Aorta (tissue), 5 donors: ENCODE measurements at places on chromosomes 16 and 17. TPM values are rescaled to one million over a fixed set of nuclear protein-coding genes. Genes with fewer than 3 reads are reported as not detected.
A peak's percentile ranks its signal among the peaks of the same experiment; 100 is the strongest.

The CACNB1 gene
- 1.9 TPM for polyA plus RNA-seq

The TLCD2 gene
- 2.7 TPM for polyA plus RNA-seq

The PCGF2 gene
- polyA plus RNA-seq = 32.8 TPM

The SDR42E2 gene
- 0.10 TPM for polyA plus RNA-seq

DNA sequence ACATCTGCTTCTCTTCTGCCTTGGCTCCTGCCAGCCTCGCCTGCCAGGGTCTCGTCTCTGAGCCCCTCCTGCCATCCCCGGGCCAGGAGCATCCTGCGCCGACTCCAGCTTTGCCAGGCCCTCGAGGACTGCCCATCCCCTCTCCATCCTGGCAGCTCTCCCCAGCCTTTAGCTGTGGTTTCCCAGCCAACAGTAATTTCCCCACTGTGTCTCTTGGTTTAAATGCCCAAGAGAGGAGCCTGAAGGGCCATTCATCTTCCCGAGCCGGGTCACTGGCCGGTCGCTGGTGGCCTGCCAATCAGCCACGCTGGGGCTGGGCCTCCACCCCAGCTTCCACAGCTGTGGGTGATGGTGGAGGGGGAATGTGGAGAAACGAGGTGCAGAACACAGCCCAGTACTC lies 47.8 kb downstream of the MRC2 start:
- H3K4me1 ChIP-seq = no peaks in the 10 kb centered on the region
- H3K27ac ChIP-seq = no peak overlapping the region
- peaks cover 4% of the 10 kb centered on the region for H3K36me3 ChIP-seq
- peak; percentile 80 for DNase-seq

DNA sequence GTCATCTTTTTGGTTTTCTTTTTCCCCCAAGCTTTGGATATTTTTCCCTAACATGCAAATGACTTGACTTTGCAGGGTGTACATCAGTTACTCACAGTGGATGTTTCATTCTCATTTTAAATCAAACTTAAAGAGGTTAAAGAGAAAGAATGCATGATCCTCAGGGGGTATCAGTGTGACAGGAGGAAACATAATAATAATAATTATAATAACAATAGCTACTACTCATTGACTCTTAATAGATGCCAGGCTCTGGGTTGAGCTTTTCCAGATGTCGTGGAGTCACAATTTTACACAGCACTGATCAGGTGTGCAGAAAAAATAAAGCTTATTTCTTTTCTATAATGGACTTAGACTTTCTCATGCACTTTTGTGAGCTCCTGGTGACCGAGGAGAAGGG lies 157.2 kb upstream of the CACNG3 start:
- DNase-seq = no peak
- no peak overlapping the region for H3K4me3 ChIP-seq
- H3K36me3 ChIP-seq = no peaks in the 10 kb centered on the region
- H3K27me3 ChIP-seq = no peaks in the 10 kb centered on the region
- H3K4me1 ChIP-seq = no peaks in the 10 kb centered on the region

- no peaks in the 10 kb centered on the region for H3K4me1 ChIP-seq
- H3K27me3 ChIP-seq = no peaks in the 10 kb centered on the region
- no peak for DNase-seq
Observed at GRCh38 chr16:80754476-80754875, 49.9 kb downstream of the CDYL2 start.

DNA sequence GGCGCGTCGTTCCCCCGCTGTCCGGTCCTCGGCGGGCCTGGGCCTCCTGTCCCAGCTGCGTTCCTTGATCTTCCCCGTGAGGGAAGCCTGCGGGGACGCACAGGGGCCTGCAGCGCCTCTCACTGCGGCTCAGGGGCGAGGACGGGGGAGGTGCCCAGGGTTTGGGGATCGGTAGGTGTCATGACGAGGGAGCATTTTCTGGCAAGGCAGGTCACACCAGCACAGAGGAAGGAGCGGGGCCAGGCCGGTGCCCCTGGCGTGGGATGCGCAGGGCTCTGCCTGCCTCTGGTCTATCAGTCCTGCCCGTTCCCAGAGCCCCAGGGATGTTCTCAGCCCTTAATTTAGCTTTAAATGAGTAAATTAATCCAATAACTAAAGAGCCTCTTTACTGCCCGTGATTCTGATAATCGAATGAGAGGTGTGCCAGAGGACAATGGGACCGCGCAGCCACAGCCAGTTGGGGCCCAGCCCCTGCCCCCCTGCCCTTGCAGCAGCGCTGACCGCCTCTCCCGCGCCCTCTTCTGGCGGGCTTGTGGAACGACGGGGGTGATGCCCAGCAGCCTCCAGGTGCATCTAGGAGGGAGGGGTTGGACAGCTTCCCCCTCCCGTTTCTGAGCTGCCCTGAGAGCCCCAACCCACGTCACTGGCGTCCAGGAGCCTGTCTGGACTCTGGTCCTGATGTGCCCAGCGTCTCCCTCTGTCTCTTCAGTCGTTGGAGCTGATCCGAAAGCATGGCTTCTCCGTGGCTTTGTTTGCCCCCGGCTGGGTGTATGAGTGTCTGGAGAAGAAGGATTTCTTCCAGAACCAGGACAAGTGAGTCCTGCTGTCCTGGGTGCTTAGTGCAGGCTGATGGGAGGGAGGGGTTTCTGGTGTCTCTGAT lies 7.9 kb downstream of the ENGASE start:
- DNase-seq = no peak
- no peaks in the 10 kb centered on the region for H3K4me1 ChIP-seq
- no peak overlapping the region for H3K4me3 ChIP-seq
- H3K36me3 ChIP-seq = peaks cover 4% of the 10 kb centered on the region
- H3K27ac ChIP-seq = no peak overlapping the region

DNA sequence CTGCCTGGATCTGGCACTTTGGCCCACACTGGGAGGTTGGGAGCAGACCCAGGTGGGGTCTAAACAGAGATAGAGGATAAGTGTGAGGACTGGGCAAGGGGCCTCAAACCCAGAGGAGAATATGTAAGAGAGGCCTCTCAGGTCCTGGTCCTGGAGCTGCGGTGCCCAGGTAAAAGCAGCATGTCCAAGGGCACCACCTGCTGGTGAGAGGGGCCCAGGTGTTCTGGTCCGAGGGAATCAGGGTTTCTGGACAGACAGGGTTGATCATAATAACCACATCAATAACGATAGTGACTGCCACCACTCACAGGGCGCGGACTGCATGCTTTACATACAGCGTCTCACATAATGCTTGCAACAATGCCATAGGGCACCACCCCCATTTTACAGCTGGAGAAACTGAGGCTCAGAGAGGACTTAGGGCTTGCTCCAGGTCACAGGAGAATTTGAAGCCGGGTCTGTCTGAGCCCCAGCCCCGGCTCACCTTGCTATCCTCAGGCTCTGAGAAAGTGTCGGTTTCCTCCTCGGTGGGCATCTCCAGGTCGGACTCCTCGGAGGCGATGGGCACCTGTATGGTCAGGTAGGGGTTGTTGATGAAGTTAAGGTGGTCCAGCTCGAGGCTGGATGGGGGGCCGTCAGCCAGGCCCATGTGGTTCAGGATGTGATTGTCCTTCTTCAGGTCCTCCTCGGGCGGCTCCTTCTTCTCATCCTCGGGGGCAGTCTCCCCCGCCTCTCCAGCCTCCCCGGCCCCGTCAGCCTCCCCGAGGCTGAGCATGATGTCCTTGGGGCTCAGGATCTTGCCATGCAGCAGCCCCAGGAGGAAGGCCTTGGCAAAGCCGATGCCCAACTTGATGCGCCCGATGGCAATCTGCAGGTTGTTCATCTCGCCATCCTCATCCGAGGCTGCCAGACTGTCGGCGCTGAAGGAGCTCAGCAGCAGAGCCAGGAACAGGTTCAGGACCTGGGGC lies 19.1 kb upstream of the CD79B start:
- no peaks in the 10 kb centered on the region for H3K27me3 ChIP-seq
- DNase-seq = no peak
- no peaks in the 10 kb centered on the region for H3K4me1 ChIP-seq

GRCh38 chr17:36481829-36482228 lies 4.7 kb upstream of the ZNHIT3 start:
- no peaks in the 10 kb centered on the region for H3K27me3 ChIP-seq
- DNase-seq = no peak
- no peak overlapping the region for H3K4me3 ChIP-seq
- H3K4me1 ChIP-seq = no peaks in the 10 kb centered on the region
- H3K27ac ChIP-seq = no peak overlapping the region

- H3K27me3 ChIP-seq = no peaks in the 10 kb centered on the region
- no peaks in the 10 kb centered on the region for H3K36me3 ChIP-seq
- H3K27ac ChIP-seq = no peak overlapping the region
- no peaks in the 10 kb centered on the region for H3K4me1 ChIP-seq
- no peak for DNase-seq
- H3K4me3 ChIP-seq = no peak overlapping the region
Observed at GRCh38 chr17:57309479-57309878, 53.2 kb downstream of the MSI2 start.

- H3K27me3 ChIP-seq = no peaks in the 10 kb centered on the region
- H3K27ac ChIP-seq = no peak overlapping the region
- no peak overlapping the region for H3K4me3 ChIP-seq
- no peaks in the 10 kb centered on the region for H3K36me3 ChIP-seq
- no peak for DNase-seq
Observed at GRCh38 chr17:38728290-38728831, 1.8 kb upstream of the CISD3 start.

DNA sequence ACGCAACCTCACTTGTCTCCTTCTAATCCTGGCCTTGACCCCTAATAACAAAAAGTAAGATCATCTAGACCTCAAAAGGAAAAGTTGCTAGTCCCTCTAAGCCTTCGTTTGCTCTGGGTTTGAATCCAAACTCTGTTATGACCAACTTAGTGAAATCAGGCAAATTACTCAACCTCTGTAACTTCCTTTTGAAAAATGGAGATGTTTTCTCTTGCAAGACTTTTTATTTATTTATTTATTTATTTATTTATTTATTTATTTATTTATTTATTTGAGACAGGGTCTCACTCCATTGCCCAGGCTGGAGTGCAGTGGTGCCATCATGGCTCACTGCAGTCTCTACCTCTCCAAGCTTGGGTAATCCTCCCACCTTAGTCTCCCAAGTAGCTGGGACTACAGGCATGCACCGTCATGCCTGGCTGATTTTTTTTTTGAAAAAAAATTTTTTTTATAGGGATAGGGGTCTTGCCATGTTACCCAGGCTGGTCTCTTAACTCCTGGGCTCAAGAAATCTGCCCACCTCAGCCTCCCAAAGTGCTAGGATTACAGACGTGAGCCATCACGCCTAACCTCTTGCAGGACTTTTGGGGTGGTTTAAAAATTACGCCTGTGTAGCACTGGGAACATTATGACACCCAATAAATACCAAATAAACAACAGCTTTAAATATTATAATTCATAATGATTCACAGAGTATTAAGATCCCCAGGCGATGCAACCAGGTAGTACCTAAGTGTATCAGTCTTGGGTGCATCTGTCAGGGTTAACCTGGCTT lies 63.4 kb downstream of the PITPNC1 start:
- H3K27ac ChIP-seq = no peak overlapping the region
- H3K4me3 ChIP-seq = no peak overlapping the region
- no peak for DNase-seq
- no peaks in the 10 kb centered on the region for H3K27me3 ChIP-seq

DNA sequence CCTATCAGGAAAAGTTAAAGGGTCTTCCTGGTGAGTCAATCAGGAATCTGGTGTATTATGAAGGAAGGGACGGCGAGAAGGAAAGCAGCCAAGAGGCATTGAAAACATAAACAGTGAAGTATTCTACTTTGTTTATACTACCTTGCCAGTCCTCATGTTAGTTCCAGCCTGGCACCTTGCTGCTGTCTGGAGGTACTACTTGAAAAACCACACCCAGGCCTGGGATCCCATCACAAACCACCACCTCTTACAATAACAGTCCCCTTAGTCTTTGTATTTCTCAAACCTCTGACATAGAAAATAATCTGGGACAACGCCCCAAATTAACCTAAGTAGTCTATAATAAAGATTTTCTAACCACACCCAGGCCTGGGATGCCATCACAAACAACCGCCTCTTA lies 676.7 kb upstream of the SOX9 start:
- H3K36me3 ChIP-seq = no peaks in the 10 kb centered on the region
- H3K27ac ChIP-seq = no peak overlapping the region
- H3K27me3 ChIP-seq = no peaks in the 10 kb centered on the region
- H3K4me1 ChIP-seq = no peaks in the 10 kb centered on the region
- DNase-seq = no peak
